Mesothelial cell of epicardium (in vitro differentiated cells): ENCODE measurements at places on chromosomes 1 and 21. TPM values are rescaled to one million over a fixed set of nuclear protein-coding genes. Genes with fewer than 3 reads are reported as not detected.

The DNALI1 gene
- total RNA-seq: 12.5 to 15.7 TPM (median 14.9 TPM) in 3 replicates

The HFM1 gene
- 6.1 to 9.0 TPM (median 7.4 TPM) in 3 replicates for total RNA-seq

The CHI3L2 gene
- not detected in 3 replicates for total RNA-seq

- no peak overlapping the region for H3K27ac ChIP-seq
- no peak overlapping the region for H3K4me3 ChIP-seq
- no peaks in the 10 kb centered on the region for H3K36me3 ChIP-seq
- no peaks in the 10 kb centered on the region for H3K4me1 ChIP-seq
- H3K27me3 ChIP-seq: no peaks in the 10 kb centered on the region
Measured at GRCh38 chr1:109133002-109133706, 19.2 kb downstream of the ELAPOR1 start.

- H3K27me3 ChIP-seq: no peaks in the 10 kb centered on the region
- H3K4me1 ChIP-seq: no peaks in the 10 kb centered on the region
- no peak for DNase-seq
Measured at GRCh38 chr1:153933430-153933829, 10.7 kb upstream of the GATAD2B start.

DNA sequence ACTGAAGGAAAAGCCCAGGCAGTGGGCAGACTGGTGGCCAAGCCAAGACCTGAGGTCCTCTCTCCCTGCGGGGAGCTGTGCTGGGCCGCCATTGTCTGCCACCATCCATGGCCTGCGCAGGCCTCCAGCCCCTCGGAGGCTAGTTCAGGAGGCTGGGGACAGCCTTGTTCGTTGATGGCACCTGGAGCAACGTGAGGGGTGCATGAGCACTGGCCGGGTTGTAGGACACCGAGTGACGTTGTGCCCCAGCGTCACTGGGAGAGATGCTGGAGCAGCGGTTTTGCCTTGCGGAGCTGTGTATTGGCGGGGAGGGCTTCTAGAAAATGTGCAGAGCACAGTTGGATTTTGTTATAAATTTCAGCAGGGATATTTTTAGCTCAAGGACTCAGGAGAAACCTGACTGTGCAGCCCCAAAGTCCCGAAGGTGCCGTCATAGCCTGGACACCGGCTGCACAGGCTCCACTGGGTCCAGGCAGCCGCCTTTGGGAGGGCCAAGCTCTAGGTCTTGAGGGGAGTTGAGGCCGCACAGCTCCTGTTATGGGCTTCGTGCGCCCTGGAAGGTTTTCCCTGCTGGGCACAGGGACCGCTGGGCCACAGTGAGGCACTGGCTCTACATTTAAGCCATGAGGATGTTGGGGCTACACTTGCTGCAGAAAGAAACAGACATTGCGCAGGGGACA is 48.2 kb upstream of the ADARB1 start:
- H3K27me3 ChIP-seq: peaks cover 7% of the 10 kb centered on the region
- no peak for DNase-seq
- H3K4me1 ChIP-seq: peaks cover 14% of the 10 kb centered on the region
- no peak overlapping the region for H3K27ac ChIP-seq
- H3K36me3 ChIP-seq: peaks cover 11% of the 10 kb centered on the region
